ENCODE measurements at places on chromosomes 2 and 18.

DNA sequence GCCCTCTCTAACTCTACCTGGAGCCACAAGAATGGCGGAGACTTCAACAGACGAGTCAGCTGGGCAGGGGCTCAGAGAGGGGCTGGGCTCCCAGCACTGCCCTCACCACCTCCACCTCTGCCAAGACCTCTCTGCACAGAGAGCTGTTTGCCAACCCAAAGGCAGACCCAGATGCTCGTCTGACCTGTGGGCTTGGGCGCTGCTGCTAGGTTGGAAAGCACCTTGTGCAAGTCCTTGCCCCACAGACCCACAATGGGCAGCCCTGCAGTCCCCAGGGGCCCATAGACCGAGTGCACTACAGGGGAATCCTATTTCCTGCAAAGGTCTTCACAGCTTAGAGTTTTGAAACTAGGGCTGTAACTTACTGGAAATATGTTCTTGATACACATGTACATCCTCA, 13.3 kb downstream of the ACKR3 start:
- DNase-seq = no peak

GRCh38 chr18:63951302-63951705, 2.2 kb downstream of the HMSD start:
- DNase-seq = no peak

DNA sequence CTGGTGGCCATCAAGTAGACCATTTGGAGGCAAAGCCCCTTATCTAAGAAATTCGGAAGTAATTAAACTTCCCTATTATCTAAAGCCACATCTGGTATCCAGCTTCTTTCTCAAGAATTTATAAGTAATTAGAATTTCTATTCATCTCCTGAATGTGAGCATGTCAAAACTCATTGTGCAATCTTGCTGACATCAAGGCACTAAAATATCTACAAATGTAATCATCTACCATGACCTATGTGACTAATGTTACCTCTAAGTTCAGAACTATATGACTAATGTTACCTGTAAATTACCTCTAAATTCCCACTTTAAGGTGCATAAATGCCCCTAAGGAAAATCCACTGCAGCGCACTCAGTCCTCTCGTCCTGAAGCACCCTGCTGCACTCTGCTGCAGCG, 773.0 kb downstream of the CPS1 start:
- no peak for DNase-seq

DNA sequence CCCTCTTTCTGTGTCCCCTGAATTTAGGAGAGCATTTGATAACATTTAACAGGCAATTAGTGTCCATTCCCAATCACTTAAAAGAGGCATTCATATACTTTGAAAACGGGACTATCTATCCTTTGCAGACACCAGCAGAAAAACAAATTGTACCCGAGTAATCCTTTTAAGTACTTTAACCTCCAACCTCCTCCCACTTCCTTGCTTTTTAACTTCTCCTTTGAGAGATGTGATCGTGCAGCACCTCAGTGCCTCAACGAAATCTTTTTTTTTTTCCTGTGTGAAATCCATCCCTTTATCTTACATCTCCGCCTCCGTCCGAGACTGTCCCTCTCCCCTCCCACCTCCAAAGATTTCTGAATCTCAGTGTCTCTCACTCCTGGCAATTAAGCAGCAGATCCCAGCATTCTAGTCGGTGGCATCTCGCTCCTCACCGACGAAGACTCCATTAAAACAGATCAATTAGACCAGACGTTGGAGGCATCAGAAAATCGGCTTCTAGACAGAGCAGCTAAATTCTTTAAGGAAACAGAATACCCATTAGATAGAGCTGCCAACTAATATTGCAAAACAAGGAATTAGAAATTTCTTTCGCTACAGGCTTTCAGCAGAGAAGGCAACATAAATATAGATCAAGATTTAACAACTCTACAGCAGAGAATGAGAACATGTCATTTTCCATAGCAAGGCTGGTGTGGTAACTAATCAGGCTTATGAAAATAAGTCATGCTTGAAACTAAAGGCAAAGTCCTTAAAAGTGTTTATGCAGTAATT, 1.9 kb upstream of the TMEFF2 start:
- no peak for DNase-seq

DNA sequence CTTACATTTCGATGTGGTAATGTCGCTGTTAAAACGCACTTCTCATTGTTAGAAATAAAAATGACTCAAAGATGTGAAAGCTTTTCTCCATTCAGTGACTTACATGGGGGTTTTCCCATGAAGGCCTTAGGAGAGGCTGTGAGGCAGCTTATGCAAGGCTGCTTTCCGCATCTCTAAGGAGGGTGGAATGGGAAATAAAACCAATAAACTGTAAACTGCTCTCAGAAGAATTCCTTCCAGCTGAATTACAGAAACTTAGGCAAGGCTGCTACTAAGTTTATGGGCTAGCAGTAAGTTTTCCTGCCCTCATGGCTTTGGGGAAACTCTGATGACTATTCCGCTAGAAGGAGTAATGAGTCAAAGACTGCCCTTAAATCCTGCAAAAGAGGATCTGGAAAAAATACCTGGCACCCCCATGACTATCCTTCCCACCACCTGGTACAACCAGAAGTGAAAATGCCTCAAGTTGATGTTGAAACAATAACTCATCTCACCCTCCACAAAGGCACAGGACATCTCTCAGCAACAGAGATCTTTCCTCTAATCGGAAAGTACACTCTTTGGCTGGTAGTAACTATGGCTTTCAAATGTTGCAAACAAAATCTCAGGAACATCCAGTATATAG, 97.7 kb upstream of the SMAD7 start:
- DNase-seq = no peak

DNA sequence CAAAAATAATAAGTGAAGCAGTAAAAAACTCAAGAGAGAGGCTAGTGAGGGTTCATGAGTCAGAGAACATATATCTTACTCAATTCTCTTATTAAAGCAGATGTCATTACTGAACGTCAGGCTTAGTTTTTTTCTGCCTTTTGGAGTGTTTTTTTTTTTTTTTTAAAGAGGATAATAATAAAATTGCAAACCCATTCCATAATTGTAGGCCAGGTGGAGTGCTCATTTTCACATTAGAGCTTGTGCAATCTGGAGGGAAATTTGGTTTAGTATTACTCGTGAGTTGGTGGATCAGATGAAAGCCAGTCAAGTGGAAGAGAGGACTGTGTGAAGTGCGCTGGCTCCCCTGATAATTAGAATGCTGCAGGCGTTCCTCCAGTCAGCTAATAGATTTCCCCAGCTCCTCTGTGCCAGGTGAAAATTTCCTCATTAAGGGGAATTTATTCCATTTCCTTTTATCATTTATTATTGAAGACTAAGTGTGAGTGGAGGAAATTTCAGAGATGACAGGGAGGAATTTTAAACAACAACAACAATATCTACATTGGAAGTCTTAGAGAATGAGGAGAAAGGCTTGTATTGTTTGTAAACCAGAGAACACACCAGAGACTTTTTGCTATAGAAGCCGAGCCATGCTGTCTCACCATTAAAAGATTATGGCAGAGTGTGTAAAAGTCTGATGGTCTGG, 74.6 kb downstream of the CPS1 start:
- DNase-seq = no peak

- no peak for DNase-seq
These were observed 273.3 kb upstream of the TCF4 start for GRCh38 chr18:55861266-55861665.

DNA sequence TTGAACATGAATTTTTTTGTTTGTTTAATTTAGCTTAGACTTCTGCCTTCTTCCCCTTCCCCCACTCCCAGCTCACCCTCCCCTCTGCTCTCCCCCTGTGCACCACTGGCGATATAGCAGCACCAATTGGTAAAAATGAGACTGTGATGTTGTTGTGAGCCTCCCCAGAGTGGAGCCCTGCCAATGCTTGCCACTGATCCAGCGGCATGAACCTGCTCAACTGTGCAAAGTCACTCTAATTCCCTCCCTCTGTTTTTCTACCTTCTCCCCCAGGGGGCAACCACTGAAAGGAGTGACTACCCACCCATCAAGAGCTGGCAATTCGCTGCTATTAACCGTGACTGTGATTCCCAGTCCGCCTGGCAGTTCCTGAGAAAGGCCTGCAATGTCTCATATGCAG, 30.2 kb downstream of the KLHL14 start:
- no peak for DNase-seq

DNA sequence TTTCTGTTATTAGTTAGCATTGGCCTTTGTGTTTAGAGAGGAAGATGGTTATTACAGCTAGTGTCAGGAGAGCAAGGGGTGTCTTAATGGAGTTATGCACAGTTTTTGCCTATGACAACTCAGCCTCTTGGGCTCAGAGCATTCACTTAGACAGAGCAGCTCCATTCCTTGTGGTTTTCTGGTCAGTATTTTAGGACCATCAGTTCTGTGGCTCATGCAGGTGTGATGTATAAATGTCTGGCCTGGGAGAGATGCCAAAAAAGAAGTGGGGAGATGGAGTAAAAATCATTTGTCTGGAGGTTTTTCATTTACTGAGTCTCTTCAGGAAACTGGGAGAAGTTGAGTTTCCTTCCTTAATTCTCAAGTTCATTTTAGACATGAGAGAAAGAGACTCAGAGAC, 79.7 kb downstream of the PRKCE start:
- no peak for DNase-seq

- no peak for DNase-seq
These were observed 522 bp downstream of the MBD1 start for GRCh38 chr18:50280707-50281294.

- DNase-seq = no peak
These were observed 95.9 kb downstream of the MAP4K4 start for GRCh38 chr2:101793277-101793969.

DNA sequence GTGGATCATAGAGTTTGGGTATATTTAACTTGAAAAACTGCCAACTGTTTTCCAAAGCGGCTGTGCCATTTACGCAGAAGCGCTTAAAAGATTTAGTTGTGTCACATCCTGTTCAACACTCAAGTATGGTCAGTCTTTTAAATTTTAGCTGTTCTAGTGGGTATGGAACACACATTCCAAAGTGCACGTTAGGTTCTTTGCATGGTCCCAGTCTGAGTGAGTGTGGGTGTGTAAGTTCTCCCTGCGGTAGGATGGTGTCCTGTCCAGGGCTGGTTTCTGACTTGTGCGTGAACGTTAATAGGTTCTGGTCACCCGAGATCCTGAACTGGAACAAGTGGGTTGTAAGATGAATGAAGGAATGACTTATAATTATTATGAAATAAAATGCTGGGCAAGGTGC, 28.4 kb upstream of the IL36G start:
- DNase-seq = no peak

GRCh38 chr2:188303363-188304031, 11.8 kb downstream of the GULP1 start:
- DNase-seq = no peak

DNA sequence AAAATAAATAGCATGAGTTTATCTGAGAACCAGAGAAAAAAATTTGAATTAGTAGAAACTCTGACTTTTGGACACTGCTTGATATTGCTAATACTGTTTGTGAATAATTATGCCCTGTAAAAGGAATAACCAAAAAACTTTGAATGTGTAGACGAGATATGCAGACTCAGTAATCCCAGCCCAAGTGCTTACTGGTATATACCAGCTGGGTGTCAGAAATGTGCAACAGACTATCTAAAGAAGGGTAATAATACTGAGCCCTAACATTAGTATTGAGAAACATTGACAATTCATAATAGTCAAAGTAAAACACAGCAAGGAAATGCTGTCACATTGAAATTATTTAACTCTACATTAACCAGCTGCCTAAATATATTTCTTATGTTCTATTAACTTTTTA, 60.5 kb upstream of the ZC3H15 start:
- no peak for DNase-seq

- peak; percentile 21 for DNase-seq
These were observed 69.2 kb downstream of the TRIP12 start for GRCh38 chr2:229852565-229852964.

- no peak for DNase-seq
These were observed 167.5 kb downstream of the ARL4C start for GRCh38 chr2:234329202-234329960.

DNA sequence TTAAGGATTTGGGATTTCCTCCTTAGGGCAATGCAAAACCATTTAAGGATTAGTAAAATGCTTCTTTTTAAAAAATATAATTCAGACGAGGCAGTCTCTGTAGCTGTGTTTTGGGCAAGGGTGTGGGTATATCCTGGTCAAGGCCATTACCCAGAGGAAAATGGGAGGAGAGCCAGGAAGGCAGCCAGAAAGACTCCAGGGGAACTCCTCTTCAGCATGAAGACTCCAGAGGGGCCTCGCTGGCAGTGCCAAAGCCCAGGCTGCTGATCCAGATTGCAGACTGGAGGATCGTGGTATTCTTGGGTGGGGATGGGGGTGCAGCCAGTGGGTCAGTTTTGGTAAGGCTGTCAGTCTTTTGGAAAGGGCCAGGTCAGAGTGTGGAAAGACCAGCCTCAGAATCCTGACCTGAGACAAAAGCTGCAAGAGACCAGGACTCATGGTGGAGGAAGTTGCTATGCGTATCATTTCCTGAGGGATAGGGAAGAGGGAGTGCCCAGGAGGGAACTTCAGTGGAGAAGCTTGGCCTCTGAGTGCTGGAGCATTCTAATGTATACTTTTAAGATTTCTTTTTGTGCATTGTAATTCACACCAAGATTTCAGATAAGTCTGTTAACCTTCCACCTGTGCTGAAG, 20.9 kb upstream of the RAB11FIP5 start:
- DNase-seq = no peak

- no peak for DNase-seq
These were observed 166.3 kb upstream of the NYAP2 start for GRCh38 chr2:225233234-225233633.

DNA sequence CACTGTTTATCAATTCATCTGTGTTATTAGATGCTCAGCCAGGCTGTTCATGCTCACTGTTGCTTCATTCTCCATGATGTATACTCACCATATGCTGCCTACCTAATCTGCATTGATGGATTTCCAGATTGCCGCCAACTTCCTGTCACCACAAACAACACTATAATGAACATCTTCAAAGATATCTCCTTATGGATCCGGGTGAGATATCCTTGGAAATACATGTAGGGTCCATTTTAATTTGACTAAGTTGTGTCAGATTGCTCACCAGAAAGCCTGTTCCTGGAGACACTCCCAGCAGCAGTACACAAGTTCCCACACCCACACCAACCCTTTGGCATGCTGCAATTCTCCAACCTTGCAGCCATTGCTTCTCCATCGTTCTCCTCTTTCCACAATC, 547.5 kb upstream of the TNP1 start:
- no peak for DNase-seq

DNA sequence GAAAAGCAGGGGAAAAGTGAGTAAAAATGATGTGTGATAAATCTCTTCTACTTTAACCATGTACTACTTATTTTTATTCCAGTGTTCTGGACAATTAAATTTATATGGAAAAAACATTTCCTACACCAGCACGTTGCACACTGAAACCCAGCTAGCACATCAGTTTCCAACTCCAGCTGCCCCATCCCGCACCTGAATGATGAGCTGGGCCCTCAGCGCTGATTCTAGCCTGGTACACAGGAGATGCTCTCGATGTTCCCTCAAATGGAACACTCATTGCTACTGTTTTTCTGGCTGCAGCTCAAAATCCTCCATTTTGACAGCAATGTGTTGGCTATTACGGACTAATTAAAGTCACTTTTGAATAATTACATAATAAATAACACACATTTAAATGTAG, 783.1 kb upstream of the FSHR start:
- no peak for DNase-seq

Data from stimulated activated naive CD8-positive, alpha-beta T cell treated with anti-CD3 and anti-CD28 coated beads, Interleukin-15, amount 100 ng/mL, for 72 hours (primary cell).